ENCODE measurements at places on chromosomes 12 and 14.

GRCh38 chr14:74618078-74618952, 6.3 kb upstream of the LTBP2 start:
- no peak for DNase-seq

DNA sequence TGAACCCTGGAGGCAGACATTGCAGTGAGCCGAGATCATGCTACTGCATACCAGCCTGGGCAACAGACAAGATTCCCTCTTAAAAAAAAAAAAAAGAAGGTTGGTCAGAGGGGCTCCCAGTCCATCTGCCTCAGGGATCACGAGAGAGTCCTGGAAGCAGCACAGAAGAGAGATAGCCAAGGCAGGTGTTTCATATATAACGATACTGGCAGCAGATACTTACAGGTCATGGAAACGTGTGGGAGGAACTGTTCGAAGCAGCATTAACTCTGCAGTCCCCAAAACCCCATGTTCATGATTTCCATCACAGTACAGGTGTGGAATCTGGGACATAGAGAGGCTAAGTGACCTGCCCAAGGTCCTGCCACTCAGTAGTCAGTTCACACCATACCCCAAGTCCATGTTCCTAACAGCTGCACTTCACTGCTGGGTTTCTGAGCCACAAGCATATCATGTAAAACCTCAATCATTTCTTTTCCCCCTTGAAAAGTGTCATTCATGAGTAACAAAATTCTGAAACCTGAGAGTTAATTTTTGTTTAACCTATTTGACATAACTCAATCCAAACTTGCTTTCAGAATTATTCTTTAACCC, 16.7 kb downstream of the CDK2AP1 start:
- DNase-seq, result no peak

- peak; percentile 82 for DNase-seq
Measured at GRCh38 chr12:121697093-121697698, 15.4 kb upstream of the TMEM120B start.

- DNase-seq, result no peak
Measured at GRCh38 chr12:10810068-10810467, at the start of gene TAS2R9. Gene TAS2R9 (minus strand): TSS chr12:10810168. CDS start chr12:10810075, 93 bp downstream.

- no peak for DNase-seq
Measured at GRCh38 chr12:93831374-93831773, 154.2 kb downstream of the CRADD start.

DNA sequence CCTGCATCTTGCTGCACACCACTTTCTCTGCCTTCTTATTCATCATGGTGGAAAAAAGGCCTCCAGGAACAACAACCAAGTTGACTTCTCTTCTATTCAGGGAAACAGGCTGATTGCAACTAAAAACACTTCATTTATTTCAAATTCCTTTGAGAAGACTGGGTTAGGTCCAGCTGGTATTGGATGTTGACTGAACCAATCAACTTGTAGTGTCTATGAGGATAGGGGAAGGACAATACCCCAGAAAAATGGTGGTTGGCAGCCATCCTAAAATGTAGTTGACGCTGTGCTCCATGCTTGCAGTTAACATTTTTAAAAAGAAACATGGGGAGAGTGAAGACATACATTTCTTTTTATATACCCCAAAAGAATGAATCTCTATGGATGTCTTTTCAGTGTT, 34.4 kb upstream of the CRADD start:
- DNase-seq, result no peak

DNA sequence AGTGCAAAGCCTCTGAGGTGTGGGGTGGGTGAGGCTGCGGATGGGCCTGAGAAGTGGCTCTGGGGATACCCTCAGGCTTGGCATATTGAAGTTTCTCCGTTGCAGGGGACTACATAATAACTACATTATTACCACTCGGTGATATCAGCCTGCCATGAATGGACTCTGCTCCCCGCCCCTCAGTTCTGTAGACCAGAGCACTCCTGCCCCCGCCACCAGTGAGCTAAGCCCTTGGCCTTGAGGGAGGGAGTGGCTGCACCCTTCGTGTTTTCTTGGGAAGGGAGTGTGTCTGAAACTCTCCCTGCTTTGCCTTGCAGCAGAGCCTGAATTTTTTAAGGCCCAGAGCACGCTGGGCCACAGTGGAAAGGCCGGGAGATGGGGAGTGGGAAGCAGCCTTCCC, 1.7 kb downstream of the ORAI1 start:
- DNase-seq, result no peak

DNA sequence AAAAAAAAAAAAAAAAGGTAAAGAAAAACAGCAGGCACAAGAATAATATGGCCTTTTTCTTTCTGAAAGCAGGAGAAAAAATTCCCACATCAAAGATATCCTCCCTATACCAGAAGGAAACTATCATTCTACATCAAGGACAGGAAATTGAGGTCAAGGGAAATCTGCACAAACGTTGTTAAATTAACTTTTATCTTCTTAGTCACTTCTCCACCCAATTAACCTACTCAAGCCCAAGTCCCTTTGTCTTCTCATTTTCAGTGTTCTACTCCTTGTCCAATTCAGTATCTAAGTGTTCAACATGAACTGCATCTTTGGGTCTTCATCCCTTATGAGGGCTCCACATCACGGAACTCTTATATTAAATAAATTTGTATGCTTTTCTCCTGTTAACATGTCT, 15.7 kb downstream of the NDUFA12 start:
- DNase-seq, result no peak

DNA sequence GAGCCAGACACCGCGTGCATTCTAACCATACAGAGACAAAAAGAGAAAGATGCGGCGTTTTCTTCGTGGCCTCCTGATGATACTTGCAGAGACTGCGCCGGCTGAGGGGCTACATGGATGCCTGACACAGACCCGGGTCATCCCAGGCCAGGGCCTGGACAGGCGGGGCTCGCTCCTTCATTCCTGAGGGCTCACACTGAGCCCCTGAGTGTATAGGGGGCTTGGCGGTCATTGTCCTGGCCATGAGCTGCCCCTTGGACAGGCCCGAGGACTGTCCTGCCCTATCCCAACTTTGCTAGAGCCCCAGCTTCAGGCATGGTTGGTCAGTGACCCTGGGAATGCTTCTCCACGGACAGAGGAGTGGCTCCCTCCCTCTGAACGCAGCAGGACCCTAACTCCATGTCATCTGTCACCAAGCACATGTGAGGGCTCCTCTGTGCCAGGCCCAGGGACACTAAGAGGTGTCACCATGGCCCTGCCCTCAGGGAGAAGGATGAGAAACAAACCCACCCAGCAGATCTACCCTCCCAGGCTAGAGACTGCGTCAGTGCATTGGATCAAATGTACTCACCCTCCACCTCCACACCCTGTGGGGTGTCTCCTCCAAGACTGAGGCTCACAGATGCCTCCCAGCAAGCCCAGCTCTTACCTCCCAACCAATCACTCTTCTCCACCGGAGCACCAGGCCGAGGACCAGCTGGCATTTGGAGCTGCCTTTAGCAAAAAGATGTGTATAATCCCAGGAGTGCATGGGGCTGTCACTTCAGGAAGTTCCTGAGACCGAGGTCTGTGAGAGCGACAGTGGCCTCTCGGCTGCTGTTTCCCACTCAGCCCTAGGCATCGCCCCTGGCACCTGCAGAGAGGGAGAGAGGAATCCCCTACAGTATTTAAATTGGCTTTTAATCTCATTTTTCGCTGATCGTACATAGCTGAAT, 102.7 kb downstream of the DICER1 start:
- DNase-seq, result no peak

- DNase-seq, result no peak
Measured at GRCh38 chr12:3557791-3558620, 67.0 kb downstream of the PRMT8 start.

- DNase-seq, result no peak
Measured at GRCh38 chr14:85533023-85533860, 3.3 kb downstream of the FLRT2 start.

DNA sequence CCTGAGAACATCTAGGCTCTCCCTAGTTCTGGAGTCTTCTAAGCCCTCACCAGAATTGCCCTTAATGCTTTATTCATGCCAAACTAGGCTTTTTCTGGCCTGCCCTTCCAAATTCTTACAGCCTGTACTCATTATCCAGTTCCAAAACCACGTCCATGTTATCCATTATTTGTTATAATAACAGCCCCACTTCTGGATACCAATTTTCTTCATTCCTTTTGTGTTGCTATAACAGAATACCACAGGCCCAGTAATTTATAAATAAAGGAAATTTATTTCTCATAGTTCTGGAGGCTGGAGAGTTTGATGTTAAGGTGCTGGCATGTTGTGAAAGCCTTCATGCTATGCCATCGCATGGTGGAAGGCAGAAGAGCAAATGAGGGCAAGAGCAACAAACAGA, 68.0 kb upstream of the AMIGO2 start:
- DNase-seq, result no peak

GRCh38 chr14:73665130-73665529, 20.3 kb downstream of the DNAL1 start:
- no peak for DNase-seq

GRCh38 chr14:81085596-81085995, 130.2 kb downstream of the TSHR start:
- DNase-seq, result no peak

GRCh38 chr14:80381807-80382363, 170.6 kb upstream of the DIO2 start:
- DNase-seq, result no peak

DNA sequence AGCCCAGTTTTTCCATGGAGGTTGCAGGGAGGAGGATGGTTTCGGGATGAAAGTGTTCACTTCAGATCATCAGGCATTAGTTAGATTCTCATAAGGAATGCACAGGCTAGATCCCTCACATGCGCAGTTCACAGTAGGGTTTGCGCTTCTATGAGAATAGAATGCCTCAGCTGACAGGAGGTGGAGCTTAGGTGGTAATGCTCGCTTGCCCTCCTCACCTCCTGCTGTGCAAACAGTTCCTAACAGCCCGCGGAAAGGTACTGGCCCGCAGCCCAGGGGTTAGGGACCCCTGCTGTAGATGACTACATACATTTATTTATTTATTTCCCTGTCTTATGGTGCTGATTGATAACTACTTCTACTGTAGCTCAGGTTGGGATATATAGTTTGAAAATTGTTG, 93.2 kb downstream of the FBXO33 start:
- no peak for DNase-seq

DNA sequence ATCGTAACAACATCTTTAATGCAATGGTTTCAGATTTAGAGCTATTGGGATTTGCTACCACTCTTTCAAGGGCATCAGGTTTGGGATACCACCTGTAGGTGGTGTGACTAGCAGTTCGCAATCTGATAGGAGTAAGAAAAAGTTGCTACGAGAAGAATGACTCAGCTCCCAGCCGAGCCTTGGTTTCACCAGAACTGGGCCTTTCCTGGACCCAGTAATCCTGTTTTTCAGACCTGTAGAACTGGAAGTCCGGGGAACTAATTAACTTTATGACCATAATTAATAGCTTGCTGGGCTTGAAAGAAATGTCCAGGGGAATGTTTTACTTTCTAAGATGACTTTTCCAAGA, 770 bp downstream of the ABHD4 start:
- DNase-seq, result peak; percentile 78

DNA sequence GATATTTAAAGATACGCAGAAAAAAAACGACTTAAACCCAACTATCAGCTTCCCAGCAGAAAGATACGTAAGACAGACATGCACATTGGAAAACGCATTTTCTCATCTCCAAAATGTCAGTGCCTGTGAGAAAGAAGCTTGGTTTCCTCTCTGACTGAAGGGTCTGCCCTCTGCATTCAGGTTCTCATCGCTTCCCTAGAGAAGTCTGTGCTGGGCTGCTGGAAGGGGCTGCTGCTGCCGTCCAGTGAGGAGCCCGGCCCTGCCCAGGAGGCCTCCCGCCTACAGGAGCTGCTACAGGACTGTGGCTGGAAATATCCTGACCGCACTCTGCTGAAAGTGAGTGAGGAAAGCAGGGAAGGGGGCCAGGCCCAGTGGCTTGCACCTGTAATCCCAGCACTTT, 4.7 kb upstream of the PFDN5 start:
- no peak for DNase-seq

GRCh38 chr14:59305836-59306555, 117.5 kb downstream of the DAAM1 start:
- no peak for DNase-seq

- no peak for DNase-seq
Measured at GRCh38 chr12:39912211-39912980, 193.5 kb downstream of the SLC2A13 start.

DNA sequence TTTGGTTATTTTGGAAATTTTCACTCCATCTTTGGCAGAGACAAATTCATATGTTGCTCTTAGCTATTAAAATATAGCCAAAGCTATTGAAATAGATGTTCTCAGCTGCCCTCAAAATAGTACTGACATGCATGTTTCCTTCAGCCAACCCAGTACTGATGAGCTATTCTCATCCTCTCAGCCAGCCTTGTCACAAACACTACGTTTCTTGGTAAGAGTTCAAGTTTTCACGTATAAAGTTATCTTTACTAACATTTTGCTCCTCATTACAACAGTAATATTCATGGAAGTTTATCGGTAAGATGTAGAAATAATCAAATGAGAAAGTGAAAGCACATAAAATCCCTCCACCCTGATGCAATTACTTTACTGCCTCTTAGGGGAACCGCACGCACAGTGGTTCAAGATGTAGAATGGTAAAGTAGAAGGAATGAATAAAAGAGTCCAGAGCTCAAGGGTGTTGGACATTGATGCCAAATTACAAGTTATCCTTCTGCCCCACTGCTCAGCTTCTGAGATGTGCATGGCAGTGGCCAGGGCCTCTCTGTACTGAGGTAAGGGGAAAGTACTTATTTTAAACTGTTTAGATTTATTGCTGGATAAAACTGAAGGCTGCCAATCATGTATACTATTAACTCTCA, 20.7 kb downstream of the GCH1 start:
- DNase-seq, result peak; percentile 53

- no peak for DNase-seq
Measured at GRCh38 chr12:65879878-65880277, 55.6 kb downstream of the HMGA2 start.

GRCh38 chr14:56892959-56893358, 82.7 kb upstream of the OTX2 start:
- DNase-seq, result no peak

DNA sequence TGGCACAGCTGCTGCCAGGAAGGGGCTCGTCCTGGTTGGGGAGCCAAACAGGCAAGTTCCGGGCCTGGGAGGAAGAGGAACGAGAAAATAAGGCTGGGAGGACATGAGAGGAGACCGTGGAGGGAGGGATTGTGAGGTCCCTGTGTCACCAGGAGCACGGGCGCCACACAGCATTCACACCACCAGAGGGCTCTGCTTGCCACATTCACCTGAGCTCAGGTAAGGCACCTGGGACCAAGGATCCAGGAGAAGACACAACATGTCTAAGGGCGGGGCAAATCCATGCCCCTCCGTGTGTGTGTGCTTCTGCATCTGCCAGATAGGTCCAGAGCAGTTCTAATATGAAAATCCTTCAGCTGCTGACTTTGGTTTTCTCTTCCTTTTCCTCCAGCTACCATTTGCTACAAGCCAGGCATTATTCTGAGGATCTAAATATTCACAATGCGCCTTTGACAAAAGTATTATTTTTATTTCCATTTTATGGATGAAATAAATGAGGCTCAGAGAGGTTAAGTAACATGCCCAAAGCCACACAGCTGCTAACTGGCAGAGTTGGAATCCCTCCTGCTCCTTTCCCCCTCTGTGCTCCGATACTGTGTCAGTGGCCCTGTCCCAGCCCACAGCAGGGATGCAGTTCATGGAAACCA, 14.6 kb downstream of the RAPGEF3 start:
- DNase-seq, result peak; percentile 47

GRCh38 chr12:31780096-31780495, 51.3 kb upstream of the AMN1 start:
- DNase-seq, result no peak

All from hematopoietic multipotent progenitor cell treated with erythropoietin and hydrocortisone succinate and interleukin-3 and kit ligand, for 15 days (in vitro differentiated cells).